Uterus (tissue), 4 donors: ENCODE measurements at places on chromosomes 1 and 21. TPM values are rescaled to one million over a fixed set of nuclear protein-coding genes. Genes with fewer than 3 reads are reported as not detected.

The KIF21B gene
- total RNA-seq: 2.8 TPM

The TFF2 gene
- total RNA-seq: not detected

DNA sequence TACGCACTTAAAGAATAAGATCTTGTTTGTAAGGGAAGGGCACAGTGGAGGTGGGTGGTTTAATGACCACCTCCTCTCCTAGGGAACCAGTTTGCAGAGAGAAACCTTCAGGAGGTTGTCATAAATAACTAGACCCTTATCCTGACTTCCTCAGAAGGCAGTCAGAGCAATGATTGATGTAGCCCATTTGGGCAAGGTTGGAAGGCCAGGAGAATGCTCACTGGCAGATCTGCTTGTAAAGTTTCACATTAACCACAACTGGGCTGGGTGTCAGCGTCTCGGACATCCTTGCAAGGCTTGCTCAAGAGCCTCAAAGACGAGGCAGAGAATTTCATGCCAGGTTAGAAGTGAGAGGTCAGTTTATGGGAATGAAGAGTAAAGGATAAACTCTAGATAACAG is 87.6 kb upstream of the TRABD2B start:
- H3K36me3 ChIP-seq: no peaks in the 10 kb centered on the region
- H3K4me3 ChIP-seq: no peak overlapping the region
- no peak for DNase-seq
- H3K27ac ChIP-seq: no peak overlapping the region
- peaks cover 6% of the 10 kb centered on the region for H3K4me1 ChIP-seq
- no peaks in the 10 kb centered on the region for H3K27me3 ChIP-seq

DNA sequence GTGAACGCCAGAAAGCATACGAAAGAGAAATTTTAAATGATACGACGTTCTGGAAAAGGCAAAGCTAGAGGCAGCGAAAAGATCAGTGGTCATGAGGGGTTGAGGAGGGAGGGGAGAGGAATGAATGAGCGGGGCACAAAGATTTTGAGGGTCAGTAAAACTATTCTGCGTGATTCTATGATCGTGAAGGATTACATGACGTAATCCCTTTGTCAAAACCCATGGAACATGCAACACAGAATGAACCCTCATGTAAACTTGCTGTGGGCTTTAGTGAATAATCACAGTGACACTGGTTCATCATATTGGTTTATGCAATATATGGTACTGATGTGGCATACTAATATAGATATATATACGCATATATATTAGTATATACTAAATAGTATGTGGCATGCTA is 13.0 kb downstream of the LRRC38 start:
- no peaks in the 10 kb centered on the region for H3K36me3 ChIP-seq
- H3K4me3 ChIP-seq: no peak overlapping the region
- H3K27ac ChIP-seq: no peak overlapping the region

GRCh38 chr21:41435706-41436105 is 9.7 kb downstream of the MX1 start:
- no peaks in the 10 kb centered on the region for H3K36me3 ChIP-seq
- H3K4me1 ChIP-seq: no peaks in the 10 kb centered on the region
- no peak overlapping the region for H3K4me3 ChIP-seq
- H3K27ac ChIP-seq: no peak overlapping the region
- H3K27me3 ChIP-seq: no peaks in the 10 kb centered on the region

The RGS4 gene
- 37.7 TPM for total RNA-seq

DNA sequence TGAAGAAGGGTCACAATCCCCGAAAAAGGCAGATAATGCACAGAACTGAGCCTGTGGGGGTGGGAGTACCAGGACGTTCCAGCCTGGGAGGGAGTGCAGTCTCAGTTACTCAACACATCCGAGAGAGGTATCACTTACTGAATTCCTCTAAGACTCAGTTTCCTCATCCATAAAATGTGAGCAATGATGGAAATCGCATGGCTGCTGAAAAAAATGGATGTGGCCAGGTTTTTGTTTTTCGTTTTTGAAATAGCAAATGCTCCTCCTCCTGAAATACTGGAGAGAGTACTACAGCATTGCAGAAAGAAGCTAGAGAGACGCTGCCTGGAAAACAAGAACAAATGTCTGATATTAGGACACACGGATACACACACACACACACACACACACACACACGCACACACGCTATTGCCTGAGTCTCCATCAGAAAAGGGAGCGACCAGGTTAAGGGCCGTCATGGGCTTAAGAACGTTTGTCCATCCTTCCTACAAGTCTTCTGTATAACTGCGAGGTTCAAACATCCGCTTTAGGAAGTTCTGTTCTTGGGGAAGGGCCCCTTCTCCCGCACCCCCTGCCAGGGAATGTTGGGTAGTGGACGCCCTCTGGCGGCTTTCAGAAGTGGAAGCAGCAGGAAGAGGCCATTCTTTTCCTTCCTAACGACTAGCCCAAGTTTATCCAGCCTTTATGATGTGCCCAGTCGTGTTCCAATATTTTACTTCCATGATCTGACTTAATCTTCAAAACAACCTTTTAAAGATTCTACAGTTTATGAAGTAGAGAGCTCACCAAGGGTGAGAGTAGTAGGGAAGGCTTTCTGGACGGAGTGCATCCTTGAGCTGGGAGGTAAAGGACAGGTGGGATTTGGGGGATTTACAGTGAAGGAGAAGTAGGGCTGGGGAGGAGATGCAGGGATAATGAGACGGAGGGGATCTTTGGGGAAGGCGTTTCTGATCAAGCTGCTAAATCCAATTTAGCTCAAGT is 699 bp upstream of the NES start:
- H3K4me1 ChIP-seq: no peaks in the 10 kb centered on the region
- H3K36me3 ChIP-seq: no peaks in the 10 kb centered on the region
- H3K27ac ChIP-seq: peak overlapping the region; percentile 90
- no peaks in the 10 kb centered on the region for H3K27me3 ChIP-seq
- peak; percentile 80 for DNase-seq
- peak overlapping the region; percentile 39 for H3K4me3 ChIP-seq

DNA sequence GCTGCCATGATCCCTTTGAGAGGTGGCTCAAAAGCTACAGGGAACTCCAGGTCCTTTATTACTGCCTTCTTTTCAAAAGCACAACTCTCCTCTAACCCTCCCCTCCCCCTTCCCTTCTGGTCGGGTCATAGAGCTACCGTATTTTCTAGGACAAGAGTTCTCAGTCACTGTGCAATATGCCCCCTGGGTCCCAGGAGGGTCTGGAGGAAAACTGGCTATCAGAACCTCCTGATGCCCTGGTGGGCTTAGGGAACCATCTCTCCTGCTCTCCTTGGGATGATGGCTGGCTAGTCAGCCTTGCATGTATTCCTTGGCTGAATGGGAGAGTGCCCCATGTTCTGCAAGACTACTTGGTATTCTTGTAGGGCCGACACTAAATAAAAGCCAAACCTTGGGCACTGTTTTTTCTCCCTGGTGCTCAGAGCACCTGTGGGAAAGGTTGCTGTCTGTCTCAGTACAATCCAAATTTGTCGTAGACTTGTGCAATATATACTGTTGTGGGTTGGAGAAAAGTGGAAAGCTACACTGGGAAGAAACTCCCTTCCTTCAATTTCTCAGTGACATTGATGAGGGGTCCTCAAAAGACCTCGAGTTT is 3.1 kb downstream of the BTG2 start:
- H3K27ac ChIP-seq: peak overlapping the region; percentile 96
- no peak for DNase-seq
- no peaks in the 10 kb centered on the region for H3K36me3 ChIP-seq
- H3K4me1 ChIP-seq: peaks cover 13% of the 10 kb centered on the region

The FMN2 gene
- 6.5 TPM for total RNA-seq

DNA sequence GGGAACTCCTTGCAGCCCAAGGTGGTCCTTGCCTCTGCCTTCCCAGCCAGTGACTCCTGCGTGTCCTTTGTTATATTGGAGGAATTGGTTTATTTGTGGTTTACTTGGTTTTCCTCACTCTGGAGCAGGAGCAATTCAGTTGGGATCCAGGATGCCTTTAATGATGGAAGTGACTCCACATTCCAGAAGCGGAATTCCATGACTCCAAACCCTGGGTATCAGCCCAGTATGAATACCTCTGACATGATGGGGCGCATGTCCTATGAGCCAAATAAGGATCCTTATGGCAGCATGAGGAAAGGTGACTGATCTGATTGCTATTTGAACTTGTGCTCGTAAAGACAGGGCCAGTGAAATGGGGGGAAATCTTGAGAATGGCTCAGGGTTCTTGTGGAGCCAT is 15.1 kb upstream of the PIGV start:
- no peaks in the 10 kb centered on the region for H3K27me3 ChIP-seq
- H3K36me3 ChIP-seq: no peaks in the 10 kb centered on the region
- peaks cover 6% of the 10 kb centered on the region for H3K4me1 ChIP-seq
- H3K27ac ChIP-seq: peak overlapping the region; percentile 70

- no peaks in the 10 kb centered on the region for H3K4me1 ChIP-seq
- no peak overlapping the region for H3K4me3 ChIP-seq
- no peak overlapping the region for H3K27ac ChIP-seq
- no peak for DNase-seq
- H3K36me3 ChIP-seq: no peaks in the 10 kb centered on the region
Measured at GRCh38 chr1:210645582-210646257, 317.0 kb downstream of the HHAT start.

DNA sequence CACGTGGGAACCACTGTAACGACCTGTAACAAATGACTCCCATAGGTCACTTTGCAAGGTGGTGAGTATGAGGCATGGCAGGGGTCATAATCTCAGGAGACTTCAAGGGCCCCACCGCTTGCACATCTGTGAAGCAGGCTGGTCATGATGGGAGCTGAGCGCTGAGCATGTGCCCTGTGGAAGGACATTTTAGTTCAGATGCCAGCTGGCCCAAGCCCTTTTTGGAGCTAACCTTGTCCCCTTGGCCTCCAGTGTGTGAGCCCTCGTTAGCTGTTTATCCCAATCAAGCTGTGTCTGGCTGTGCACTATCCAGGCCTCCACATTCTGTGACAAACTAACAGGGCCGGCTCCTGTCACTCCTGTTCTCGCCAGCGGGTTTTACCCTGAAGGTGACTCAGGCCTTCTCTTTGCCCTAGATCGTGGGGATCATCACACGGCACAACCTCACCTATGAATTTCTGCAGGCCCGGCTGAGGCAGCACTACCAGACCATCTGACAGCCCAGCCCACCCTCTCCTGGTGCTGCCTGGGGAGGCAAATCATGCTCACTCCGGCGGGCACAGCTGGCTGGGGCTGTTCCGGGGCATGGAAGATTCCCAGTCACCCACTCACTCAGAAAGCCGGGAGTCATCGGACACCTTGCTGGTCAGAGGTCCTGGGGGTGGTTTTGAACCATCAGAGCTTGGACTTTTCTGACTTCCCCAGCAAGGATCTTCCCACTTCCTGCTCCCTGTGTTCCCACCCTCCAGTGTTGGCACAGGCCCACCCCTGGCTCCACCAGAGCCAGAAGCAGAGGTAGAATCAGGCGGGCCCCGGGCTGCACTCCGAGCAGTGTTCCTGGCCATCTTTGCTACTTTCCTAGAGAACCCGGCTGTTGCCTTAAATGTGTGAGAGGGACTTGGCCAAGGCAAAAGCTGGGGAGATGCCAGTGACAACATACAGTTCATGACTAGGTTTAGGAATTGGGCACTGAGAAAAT is 7.6 kb downstream of the NPPA start:
- H3K27me3 ChIP-seq: no peaks in the 10 kb centered on the region
- H3K4me1 ChIP-seq: no peaks in the 10 kb centered on the region
- no peak overlapping the region for H3K4me3 ChIP-seq
